ENCODE measurements at places on chromosomes 2 and 18.

- DNase-seq: no peak
Measured at GRCh38 chr2:58899692-58900091, 658.6 kb upstream of the FANCL start.

- DNase-seq: no peak
Measured at GRCh38 chr2:197296835-197297234, 13.7 kb downstream of the ANKRD44 start.

DNA sequence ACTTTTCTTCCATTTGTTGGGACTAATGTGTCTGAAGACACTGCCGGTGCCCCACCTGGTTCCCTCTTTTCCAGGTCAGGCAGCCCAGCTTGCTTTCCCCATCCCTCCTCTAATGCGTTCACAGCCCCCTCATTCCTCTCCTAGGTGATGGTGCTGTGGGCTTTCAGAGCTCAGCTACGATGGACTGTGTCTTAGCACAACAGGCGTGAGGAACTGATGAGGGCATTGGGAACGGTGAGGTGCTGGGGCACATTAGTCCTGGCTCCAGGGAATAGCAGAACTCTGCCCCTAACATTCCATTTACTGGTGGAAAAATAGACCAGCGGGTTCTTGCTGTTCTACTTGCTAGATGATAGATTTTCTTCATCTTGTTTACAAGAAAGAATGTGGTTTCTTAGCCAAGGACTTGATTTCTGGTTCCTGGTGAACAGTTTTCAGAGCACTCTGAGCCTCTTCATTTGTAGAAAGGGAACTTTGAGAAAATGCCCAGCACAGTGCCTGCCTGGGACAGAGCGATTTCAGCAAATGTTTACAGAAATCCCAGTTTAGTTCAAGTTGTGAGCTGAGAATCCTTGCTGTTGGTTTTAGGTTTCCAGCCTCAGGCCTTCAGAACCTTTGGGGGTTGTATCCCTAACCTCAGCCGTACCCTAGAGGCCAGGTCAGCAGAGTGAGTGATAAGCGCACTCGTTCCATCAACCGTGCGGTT lies 42.5 kb downstream of the LDLRAD4 start:
- peak; percentile 47 for DNase-seq

DNA sequence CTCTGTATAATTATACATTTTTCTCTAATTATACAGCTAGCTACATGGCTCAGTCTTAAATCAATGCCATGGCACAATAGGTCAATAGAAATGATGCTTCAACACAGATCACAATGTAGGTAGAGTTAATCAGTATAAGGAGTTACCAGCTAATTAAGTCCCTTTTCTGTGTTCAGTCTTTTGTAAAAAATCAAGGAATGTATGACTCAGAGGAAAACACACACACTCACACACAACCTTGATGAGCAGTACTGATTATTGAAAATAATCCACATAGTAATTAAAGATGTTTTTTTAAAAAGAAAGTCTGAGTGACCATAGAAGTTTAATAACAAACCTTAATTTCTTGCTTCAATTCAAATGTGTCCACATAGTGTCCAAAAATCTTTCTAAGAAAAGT lies 691.3 kb downstream of the LRP1B start:
- DNase-seq: no peak

- DNase-seq: no peak
Measured at GRCh38 chr2:45888167-45888566, 236.7 kb downstream of the PRKCE start.

DNA sequence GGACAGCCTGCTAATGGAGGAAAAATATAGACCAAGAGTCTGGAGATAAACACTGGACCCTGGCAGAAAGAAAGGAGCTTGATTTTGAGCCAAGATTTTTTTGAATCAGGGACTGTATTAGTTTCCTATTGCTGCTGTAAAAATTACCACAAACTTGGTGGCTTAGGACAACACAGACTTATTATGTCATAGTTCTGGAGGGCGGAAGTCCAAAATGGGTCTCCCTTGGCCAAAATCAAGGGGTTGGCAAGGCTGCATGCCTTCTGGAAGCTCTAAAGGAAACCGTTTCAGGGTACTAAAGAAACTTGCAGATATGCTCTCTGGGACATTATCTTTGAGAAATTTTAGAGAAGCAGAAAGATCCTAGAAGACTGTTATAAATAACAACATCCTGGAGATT lies 140.1 kb downstream of the BABAM2 start:
- DNase-seq: no peak

DNA sequence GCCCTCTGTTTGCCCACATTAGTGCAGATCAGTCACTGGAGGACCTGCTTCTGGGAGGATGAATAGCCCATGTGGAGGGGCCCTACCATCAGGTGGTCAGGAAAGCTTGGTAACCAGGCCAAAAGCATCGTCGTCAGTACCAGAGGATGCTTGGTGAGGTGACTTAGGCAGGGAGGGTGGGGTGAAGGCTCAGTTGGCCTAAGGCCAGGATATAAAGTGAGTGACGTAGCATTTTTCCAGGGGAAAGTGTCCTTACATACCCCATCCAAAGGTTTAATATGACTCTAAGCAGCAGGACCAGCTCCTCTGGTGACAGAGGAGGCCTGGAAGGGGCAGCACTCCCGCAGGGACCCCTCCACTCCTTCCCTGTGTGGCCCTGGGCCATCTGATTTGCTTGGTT lies 27.7 kb upstream of the DNMT3A start:
- DNase-seq: no peak

GRCh38 chr2:213246497-213247281 lies 37.6 kb upstream of the SPAG16 start:
- no peak for DNase-seq

DNA sequence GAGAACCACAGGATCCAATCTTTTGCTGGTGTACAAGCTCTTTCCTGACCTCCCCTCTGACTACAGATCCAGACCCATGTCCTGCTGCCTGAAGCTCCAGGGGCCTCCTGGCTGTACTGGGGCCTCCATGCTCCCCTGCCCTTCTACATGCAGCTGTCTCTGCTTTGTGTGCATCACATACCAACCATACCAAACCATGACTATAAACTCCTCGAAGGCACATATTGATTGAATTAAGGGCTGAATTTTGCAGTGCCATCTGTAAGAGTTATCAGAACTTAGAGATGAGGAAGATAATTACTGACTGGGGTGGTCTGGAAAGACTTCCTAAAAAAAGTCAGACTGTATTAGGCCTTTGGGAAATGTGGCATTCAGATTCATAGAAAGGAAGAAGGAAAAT lies 139.9 kb upstream of the CXCR4 start:
- DNase-seq: no peak

DNA sequence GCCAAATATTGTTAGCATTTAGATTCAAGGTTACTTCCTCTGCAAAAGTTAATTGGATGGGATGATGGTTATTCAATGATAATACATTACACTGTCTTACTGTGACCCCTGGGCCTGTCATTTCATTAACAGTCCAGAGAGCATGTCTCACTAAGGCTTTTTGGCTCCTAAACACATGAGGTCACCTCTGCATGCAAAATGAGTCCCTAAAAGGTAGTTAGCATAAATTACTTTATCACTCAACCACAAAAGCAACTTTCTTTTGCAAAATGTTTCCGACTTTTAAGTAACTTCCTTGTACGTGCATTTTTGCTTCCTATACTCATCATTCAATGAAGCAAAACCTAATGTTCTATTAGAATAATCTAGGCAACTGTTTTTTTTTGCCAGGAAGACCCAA lies 16.8 kb upstream of the AGFG1 start:
- DNase-seq: no peak

GRCh38 chr18:76450452-76451395 lies 44.3 kb downstream of the ZNF516 start:
- DNase-seq: peak; percentile 77

GRCh38 chr2:23681356-23682140 lies 245.4 kb downstream of the ATAD2B start:
- DNase-seq: no peak

DNA sequence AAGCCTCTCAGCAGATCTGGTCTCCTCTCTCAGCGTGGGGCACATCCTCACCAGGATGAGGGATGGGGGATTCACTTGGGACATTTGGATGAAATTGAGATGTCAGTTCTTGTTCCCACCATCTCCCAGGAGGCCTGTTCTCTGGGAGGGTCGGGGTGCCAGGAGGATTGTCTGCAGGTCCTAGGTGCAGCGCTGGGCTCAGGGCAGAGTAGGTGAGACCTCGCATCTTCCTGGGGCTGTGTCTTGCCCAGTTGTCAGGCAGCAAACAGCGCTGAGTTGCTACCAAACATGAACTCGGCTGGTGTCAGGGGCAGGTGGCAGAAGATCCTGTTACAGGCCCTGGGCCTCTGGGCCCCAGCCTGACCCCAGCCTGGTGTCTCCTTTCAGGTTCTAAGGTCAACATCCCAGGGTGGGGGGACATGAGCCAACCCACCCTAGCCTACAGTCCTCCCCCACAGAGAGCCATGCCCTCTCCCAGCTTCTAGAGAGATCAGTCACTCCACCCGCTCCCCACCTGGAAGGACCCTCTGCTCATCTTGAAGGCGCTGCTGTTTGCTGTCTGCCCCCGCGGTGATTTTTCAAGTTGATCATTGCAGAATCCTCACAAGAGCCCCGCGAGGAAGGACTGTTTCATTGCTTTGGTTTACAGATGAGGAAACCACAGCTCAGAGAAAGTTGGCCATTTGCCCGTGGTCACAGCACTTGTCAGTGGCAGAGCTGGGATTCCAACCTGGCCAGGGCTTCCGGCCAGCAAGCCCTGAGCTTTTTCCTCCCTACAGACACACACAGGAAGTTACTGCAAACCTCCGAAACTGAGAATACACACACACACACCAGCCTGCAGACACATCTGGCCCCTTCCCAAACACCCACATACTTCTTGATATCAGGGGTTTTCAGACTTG lies 83.9 kb downstream of the STPG4 start:
- peak; percentile 71 for DNase-seq

- no peak for DNase-seq
Measured at GRCh38 chr2:218145124-218145523, 19.3 kb downstream of the CXCR2 start.

- DNase-seq: no peak
Measured at GRCh38 chr18:48942554-48943261, 8.1 kb downstream of the SMAD7 start.

All from right forelimb (tissue), 1 donor.